Stromal cell of bone marrow (primary cell): ENCODE measurements at places on chromosomes 4 and X.

- no peak for DNase-seq
Observed at GRCh38 chr4:17665346-17665745, 50.9 kb downstream of the MED28 start.

DNA sequence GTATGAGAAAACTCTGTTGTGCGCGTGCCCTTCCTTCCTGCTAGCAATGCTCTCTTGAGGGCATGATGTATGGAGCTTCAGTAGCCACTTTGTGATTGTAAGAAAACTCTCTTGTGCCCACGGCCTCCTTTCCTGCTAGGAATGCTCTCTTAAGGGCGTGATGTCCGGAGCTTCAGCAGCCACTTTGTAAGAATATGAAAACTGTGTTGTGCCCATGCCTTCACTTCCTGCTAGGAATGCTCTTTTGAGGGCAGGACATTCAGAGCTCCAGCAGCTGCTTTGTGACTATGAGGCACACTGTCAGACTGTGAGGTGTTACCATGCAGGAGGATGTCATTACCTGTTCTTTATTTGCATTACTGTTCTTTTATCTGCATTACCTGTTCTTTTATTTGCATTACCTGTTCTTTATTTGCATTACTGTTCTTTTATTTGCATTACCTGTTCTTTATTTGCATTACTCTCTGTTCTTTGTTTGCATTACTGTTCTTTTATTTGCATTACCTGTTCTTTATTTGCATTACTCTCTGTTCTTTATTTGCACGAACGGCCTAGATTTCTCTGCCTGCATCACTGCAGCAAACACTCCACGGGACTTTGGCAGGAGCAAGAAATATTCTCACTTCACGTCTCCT lies 166.7 kb downstream of the CRLF2 start:
- no peak for DNase-seq

- no peak for DNase-seq
Observed at GRCh38 chr4:155639704-155640523, 26.7 kb upstream of the GUCY1A1 start.

DNA sequence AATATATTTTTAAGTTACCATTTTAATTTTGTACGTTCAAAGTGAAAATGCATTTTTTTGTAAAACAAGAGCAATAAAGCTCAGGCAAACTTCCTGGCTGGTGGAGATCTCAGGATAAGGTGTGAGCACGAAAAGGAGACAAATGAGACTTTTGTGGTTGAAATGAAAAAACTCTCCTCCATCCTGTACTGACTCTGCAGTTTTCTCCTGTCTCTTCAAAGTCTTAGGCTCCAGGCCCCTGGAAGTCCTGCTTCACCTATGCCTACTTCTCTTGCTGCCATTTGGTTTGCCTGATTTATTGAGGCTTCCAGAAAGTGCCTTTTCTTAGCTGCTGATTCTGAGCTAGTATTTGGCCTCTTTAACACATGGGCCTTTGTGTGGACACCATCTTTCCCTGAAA lies 77.7 kb downstream of the MAML3 start:
- DNase-seq, result no peak

- DNase-seq, result peak; percentile 56
Observed at GRCh38 chr4:74501579-74501978, 56.6 kb downstream of the AREG start.

- no peak for DNase-seq
Observed at GRCh38 chr4:40995850-40996249, 218.5 kb downstream of the APBB2 start.

GRCh38 chr4:110660755-110661154 lies 37.9 kb upstream of the PITX2 start:
- no peak for DNase-seq

DNA sequence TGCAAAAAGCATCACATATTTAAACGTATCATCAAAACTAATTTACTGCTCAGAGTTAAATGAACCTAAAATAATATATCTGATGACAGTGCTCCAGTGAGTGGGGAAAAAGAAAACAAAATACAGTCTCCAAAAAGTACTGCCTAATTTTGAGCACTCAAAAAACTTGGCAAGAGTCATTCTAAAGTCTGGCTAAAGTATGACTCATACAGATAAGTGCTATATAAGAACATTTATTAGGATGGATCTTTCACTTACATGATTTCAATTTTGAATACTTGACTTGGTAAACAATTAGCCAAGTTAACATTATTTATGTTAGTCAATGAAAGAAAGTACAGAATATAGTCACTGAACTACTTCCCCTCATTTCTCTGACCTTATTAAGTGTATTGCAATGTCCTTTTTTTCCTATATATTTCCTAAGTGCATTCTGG lies 27.2 kb downstream of the FBXO8 start:
- DNase-seq, result peak; percentile 44

DNA sequence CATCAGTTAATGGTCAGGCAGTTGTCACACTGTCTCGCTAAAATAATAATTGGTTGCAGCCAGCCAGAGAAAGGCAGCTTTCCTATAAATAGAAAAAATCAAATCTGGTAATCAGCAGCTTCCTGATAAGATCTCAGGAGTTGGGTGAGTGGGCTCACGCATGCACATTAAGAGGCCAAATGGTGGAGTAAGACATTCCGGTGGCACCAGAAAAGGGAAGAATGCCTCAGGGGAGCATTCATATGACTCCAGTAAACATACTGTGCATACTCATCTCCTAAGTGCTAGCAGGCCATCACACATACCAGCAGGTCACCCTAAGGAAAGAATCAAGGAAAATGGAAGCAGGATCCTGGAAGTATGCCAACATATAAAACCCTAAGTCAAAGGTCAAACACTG lies 40.1 kb downstream of the UGT2B15 start:
- DNase-seq, result no peak

- DNase-seq, result no peak
Observed at GRCh38 chrX:23764188-23764984, 18.6 kb upstream of the SAT1 start.

GRCh38 chrX:70088751-70089150 lies 26.5 kb downstream of the OTUD6A start:
- no peak for DNase-seq

GRCh38 chrX:30039768-30040167 lies 175.6 kb upstream of the MAGEB2 start:
- DNase-seq, result no peak

GRCh38 chr4:151766691-151767090 lies 5.9 kb upstream of the GATB start:
- DNase-seq, result no peak

GRCh38 chr4:5146248-5146647 lies 95.0 kb downstream of the STK32B start:
- no peak for DNase-seq

DNA sequence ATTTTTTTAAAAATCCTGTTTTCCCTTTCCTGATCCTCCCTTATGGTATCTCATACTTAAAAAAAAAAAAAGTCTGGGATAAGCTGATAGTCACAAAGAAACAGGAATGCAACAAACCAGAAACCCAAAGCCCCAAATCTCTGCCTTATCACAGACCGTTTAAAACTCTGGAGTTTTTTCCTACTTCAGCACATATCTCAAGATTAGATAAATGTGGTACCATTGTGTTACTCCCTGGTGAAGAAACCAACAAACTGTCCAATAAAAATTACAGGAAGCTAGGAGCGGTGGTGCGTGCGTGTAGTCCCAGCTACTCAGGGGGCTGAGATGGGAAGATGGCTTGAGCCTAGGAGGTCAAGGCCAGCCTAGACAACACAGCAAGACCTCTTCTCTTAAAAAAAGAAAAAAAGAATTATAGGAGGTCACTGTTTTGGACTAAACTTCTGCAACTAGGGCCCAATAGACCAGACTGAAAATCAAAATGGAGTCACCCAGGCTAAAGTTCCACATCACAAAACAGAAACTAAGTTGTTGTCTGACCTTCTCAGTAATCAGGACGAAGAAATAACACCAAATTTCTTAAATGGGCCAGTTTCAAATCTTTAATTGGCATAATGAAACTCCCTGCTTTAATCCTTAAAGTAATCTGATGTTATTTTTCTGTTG lies 51.9 kb downstream of the RBM47 start:
- no peak for DNase-seq

DNA sequence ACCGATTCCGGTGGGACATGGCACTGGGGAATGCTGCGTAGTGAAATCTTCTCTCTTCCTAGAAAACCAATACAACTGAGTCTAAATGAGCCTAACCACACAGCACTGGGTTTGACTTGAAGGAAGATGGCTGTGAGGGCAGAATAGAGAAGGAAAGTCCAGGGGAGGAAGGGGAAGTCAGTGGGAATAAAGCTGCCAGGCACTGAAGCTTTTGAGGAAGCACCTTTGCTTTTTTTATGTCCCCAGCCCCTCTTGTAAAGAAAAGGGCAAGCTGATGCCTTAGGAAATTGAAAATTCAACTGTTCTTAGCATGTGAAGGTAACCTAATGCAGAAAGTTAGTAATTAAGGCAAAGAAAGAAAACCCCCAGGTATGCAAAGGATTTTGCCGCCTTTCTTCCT lies 20.6 kb downstream of the MED28 start:
- DNase-seq, result no peak

GRCh38 chr4:54498661-54499111 lies 159.1 kb upstream of the KIT start:
- DNase-seq, result peak; percentile 68
